NCI-H446 treated with DMSO at 0.1 percent for 48 hours (cell line): ENCODE measurements at places on chromosomes 13 and 19.

- DNase-seq = no peak
These were observed 3.8 kb downstream of the BLVRB start for GRCh38 chr19:40461669-40462221.

- DNase-seq = peak; percentile 25
These were observed 100.4 kb downstream of the RFC3 start for GRCh38 chr13:33918199-33918932.

GRCh38 chr19:4576016-4576933 is 16.8 kb upstream of the SEMA6B start:
- no peak for DNase-seq

- no peak for DNase-seq
These were observed 57.5 kb downstream of the STARD13 start for GRCh38 chr13:33227927-33228647.

DNA sequence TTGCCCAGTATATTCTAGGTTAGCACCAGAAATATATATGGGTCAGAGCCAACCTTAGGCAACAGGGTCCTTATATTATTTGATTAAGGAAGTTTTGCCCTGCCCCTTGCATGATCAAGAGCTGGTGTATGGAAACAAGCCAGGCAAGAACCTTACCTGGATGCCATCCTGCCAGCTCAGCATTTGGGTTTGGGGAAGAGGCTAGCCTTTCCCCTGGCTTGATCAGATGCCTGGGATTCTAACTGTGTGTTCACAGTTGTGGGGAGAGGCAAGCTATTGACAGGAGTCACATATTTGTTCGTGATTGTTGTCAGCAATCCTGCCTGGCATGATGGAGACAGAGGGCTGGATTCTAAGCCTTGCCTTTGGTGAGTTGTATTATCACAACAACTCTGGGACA is 260.0 kb upstream of the DACH1 start:
- no peak for DNase-seq

GRCh38 chr13:21148557-21149258 is 27.6 kb downstream of the SKA3 start:
- DNase-seq = no peak

- no peak for DNase-seq
These were observed 115.1 kb downstream of the KCNRG start for GRCh38 chr13:50130123-50130946.

GRCh38 chr13:21576426-21576825 is 27.5 kb downstream of the MICU2 start:
- DNase-seq = no peak

GRCh38 chr13:32866921-32867320 is 149.3 kb upstream of the KL start:
- DNase-seq = no peak

DNA sequence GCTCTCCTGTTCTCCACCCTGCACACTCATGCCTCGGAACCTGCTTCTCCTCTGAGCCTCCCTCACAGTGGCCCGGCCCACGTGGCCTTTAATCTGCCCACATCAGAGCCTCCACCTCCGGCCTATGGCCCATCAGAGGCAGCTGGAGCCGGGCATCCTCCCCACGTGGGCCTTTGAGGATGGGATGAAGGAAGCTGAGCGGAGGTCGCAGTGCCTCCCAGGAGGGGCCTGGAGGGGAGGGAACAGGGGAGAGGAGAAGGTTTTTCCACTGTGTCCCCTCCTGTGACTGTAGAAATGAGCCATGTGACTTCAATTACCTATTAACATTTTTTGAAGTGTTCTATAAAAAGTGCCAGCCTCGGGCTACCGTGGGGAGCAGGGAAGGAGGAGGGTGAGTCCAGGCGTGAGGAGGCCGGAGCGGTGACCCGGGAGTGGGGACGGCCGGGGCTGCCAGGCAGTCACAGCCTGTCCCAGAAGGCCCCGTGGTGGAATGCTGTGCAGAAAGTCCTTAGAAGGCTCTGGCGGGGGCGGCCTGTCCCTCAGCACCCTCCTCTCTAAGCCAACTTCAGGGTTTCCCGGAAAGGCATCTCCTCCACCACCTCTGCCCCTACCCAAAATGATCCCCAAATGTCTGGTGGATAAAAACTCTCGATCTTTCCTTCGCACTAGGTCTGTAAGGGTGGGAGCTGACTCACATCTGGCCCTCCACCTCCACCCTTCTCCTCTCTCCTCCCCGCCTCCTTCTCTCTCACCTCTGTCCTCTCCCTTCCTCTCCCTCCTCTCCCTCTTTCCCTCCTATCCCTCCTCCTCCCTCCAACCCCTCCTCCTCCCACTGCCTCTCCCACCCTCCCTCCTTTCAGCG is 24.8 kb upstream of the SLC1A5 start:
- DNase-seq = no peak

DNA sequence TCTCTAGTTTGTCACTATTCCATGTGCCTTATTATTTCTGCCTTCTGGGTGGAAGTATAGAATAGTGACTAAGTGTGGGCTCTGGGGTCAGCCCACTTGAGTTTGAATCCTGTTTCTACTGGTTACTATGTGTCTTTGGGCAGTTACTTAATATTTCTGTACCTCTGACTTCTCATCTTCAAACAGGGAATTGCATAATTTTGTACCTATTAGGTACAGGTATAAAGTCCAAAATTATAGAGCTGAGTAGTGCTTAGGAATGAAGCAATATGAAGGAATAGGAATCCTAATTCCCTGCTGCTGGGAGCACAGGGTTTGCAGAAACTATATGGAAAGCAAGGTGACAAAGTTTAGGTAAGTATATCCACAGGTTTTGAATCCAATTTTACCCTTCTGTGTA is 564.5 kb downstream of the GPC5 start:
- DNase-seq = no peak

DNA sequence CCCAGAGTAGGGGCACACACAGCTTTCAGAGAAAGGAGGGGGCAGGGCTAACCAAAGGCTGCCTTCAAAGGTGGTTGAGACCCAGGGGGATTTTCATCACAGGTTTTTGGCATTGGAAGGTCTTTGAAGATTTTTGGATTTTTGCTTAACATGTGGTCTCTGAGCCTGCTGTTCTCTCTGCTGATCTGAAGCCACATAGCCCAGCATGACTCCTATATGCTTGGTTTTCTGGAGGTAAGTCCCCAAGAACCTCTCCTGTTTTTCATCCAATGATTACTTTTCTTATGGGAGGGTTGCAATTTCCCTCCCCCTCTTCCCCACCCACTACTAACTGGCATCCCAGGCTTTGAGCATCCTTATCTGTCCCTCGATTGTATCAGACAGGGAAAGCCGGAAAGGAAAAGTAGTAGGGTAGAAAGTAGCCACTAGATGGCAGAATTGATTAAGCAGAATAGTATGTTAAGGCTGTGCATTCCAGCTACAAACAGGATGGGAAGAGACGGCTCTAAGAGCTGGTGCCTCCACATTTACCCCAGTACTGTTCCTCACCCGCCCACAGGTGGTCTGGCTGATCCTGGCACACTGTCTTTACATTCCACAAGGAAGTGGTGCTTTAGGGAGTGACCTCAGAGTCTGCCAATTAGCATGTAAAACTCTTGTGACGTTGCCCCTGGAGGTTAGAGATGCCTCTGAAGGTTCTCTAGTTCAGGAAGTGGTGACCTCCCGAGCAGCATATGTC is 218.9 kb upstream of the EDNRB start:
- peak; percentile 8 for DNase-seq

DNA sequence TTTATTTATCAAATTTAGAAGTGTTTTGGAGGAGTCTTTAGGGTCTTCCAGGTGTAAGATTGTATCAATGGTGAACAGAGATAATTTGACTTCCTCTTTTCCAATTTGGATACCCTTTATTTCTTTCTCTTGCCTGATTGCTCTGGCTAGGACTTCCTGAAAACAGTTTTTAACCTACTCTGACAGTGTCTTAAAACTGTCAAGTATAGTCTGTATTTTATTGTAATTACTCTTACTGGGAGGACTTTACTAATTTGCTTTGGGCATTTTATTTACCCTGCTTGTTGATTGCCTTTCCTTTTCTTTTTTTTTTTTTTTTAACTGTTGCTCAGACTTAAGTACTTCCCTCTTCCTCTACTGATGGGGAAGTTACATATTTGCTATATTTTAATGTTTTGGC is 81.3 kb downstream of the URI1 start:
- no peak for DNase-seq

- no peak for DNase-seq
These were observed 551.4 kb upstream of the SGCG start for GRCh38 chr13:22629374-22629773.

DNA sequence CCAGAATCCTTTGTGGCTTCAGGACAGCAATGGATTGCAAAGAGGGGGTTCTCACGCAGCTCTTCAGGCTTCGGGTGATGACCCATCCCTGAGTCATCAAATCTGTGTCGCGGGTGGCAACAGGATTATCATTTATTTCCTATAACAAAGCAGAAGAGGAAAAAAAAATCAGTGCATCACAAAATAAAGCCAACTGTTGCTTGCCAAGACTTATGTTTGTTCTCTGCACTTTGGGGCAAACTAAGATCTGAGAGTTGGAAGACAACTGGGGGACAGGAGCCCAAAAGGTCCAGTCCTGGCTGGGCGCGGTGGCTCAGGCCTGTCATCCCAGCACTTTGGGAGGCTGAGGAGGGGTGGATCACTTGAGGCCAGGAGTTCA is 6.4 kb downstream of the GNA15 start:
- no peak for DNase-seq

- no peak for DNase-seq
These were observed 53.6 kb downstream of the FAM216B start for GRCh38 chr13:42834946-42835345.

DNA sequence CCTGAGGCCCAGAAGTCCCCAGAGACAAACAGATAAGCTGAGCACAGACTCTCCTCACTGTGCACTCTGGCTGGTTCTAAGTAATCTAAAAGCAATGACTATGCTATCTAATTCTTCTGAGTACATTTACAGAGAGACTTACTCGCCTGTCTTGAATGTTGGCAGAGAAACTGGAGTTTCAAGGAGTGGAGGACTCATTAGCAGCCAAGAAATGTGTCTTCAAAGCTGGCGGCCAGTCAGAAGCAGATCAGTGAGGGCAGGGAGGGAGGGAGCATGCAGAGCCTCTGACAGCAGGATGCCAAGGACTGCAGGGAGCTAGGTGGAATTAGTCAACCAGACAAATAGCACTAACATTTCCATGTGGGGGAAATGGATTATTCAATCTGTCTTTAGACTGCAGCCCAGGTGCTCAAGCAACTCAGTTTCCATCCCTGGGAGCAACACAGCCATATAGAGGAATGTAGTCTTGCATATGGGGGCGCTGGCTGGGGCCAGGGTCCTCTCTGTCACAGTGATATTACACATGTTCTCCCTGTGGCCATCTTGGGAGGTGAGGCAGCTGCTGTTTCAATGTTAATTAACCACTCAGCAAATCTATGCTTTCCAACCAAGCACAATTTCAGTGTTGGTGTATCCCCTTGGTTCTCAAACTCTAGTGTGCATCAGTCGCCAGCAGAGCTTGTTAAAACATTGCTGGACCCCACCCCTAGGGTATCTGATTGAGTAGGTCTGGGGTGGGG is 97.9 kb downstream of the CCNA1 start:
- DNase-seq = no peak

DNA sequence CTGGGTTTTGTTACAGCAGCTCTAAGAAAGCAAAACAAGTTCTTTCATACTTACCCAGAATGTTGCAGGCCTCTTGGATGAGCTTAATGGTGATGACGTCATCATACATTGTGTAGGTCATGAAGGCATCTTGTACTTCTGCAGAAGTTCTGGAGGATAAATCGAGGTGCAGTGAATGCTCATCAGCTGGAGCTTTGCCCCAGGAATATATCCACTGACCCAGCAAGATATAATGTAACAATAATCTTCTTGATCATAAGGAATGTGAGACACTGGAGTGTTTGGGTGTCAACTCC is 63.0 kb downstream of the C13orf42 start:
- no peak for DNase-seq

GRCh38 chr13:34039678-34040077 is 221.7 kb downstream of the RFC3 start:
- DNase-seq = no peak

DNA sequence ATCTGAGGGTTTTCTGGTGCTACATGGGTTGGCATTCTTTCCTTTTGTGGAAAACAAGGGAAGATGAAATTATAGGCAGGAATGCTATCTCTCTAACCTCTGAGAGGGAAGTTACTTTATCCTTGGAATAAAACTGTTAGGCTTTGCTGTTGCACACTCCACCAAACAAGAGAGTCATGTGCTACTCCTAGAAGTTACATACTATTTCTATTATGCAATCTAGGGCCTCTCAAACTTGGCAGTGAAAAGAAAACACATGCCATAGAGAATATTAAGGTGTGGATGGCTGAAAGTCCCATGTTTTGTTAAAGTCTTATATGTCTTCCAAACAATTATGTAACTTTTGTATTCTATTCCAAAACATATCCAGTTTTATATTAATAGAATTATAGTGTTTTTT is 367.9 kb downstream of the SLC7A1 start:
- no peak for DNase-seq

- peak; percentile 81 for DNase-seq
These were observed 66.6 kb downstream of the GGACT start for GRCh38 chr13:100521851-100522617.

GRCh38 chr19:52646571-52647217 is 8.5 kb upstream of the ZNF83 start:
- DNase-seq = no peak

DNA sequence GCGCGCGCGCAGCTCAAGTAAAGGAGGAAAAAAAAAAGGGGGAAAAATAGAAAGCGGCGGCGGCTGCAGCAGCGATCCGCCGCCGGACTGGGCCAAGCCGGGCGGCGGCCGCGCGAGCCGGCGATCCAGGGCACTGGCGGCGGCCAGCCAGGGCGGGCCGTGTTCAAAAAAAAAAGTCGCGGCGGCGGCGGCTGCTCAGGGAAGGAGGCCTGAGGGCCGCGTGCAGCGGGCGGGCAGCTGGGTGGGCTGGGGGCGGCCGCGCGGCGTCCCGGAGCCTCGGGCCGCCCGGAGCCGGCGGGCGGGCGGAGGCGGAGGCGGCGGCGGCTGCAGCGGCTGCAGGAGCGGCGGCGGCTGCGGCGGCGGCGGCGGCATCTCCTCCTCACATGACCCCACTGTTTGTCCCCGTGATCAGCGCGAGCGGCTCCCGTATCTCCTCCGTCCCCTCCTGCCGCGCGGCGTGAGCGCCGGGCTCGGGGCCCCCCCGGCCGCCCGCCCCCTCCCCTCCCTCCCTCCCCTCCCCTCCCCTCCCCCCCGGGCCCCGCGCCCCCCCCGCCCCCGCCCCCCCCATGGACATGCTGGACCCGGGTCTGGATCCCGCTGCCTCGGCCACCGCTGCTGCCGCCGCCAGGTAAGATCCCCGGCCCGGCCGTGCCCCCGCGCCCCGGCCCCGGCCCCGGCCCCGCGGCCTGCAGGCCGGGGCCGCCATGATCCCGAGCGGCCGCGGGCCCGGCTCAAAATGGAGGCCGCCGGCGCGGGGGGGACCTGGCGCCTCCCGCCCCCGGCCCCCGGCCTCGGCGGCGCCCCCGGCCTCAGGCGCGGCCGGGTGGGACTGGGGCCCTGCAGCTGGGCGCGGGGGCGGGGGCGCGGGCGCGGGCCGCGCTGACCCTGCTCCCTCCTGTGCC is at the start of gene USF2:
Gene USF2 (plus strand): TSS at position 427 of the 902 bp plus-strand sequence. CDS start 140 bp downstream, at position 567.
- DNase-seq = peak; percentile 27

DNA sequence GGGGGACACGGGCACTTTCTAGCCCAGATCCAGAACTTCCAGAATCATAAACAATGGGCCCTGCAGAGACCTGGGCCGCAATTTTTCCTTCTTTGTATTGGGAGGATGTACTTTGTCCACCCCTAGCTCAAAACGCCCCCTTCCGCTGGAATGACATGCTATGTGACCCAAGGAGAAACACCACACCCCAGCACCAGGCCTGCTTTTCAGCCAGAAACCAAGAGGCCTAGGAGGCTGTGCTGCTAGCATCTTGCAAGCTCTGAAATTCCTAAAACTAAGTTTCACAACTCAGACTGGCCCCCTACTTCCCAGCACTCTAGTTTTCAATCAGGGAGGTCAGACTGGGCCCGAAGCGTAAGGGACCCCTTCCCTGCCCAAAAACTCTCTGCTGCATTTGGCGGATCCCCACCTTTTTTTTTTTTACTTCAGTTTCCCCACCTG is 538 bp downstream of the LSM4 start:
- no peak for DNase-seq
